ENCODE measurements at places on chromosomes 3 and 15. TPM values are rescaled to one million over a fixed set of nuclear protein-coding genes. Genes with fewer than 3 reads are reported as not detected.

GRCh38 chr3:105527949-105528348, 161.2 kb downstream of the ALCAM start:
- H3K36me3 ChIP-seq = no peaks in the 10 kb centered on the region
- no peaks in the 10 kb centered on the region for H3K27me3 ChIP-seq
- no peak overlapping the region for H3K4me3 ChIP-seq
- H3K27ac ChIP-seq = no peak overlapping the region
- H3K4me1 ChIP-seq = no peaks in the 10 kb centered on the region

- DNase-seq = no peak
- peak overlapping the region; percentile 100 for H3K27ac ChIP-seq
- peaks cover 14% of the 10 kb centered on the region for H3K36me3 ChIP-seq
- no peaks in the 10 kb centered on the region for H3K27me3 ChIP-seq
Measured at GRCh38 chr3:150764566-150764965, 1.6 kb upstream of the SIAH2 start.

DNA sequence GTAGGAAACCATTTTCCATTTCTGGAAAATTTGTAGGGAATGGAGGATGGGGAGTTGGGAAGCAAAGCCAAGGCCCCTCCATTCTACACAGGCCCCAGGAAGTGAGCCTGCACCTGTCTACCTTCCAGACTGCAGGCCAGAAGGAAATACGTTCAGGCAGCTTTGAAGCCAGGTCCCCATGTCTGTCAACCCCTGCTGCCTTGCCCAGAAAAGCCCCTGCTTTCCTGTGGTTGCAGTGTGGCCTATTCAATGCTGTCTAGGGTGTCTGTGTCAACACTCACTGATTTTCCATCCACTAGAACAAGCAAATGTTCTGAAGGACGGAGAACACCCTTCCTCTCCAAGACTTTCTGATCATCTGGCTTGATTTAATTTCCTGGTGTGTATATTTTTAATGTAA, 281.9 kb downstream of the TLE3 start:
- H3K36me3 ChIP-seq = no peaks in the 10 kb centered on the region
- peaks cover 13% of the 10 kb centered on the region for H3K27me3 ChIP-seq
- peaks cover 17% of the 10 kb centered on the region for H3K4me1 ChIP-seq

DNA sequence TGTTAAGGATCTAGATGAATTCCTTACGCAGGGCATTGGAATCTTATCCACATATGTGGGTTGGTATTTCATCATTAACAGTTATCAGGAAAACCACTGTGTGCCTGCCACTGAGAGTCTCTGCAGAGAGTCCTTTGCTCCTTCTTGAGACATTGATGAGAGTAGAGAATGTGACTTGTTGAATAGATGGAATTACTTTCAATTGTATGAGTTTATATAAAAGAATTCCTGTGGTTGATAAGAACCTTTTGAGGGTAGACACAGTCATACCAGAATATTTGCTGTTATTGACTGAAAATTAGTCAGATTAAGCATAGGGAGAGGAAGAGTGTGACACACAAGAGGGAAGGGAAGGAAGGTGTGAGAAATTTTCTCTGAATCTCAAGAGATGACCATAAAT, 30.8 kb downstream of the ARHGEF26 start:
- H3K27me3 ChIP-seq = peaks cover 4% of the 10 kb centered on the region
- H3K27ac ChIP-seq = no peak overlapping the region
- DNase-seq = no peak
- H3K4me1 ChIP-seq = no peaks in the 10 kb centered on the region
- no peaks in the 10 kb centered on the region for H3K36me3 ChIP-seq

GRCh38 chr3:31197941-31198340, 303.5 kb upstream of the GADL1 start:
- no peaks in the 10 kb centered on the region for H3K27me3 ChIP-seq
- H3K4me3 ChIP-seq = no peak overlapping the region
- H3K36me3 ChIP-seq = no peaks in the 10 kb centered on the region
- H3K27ac ChIP-seq = no peak overlapping the region

DNA sequence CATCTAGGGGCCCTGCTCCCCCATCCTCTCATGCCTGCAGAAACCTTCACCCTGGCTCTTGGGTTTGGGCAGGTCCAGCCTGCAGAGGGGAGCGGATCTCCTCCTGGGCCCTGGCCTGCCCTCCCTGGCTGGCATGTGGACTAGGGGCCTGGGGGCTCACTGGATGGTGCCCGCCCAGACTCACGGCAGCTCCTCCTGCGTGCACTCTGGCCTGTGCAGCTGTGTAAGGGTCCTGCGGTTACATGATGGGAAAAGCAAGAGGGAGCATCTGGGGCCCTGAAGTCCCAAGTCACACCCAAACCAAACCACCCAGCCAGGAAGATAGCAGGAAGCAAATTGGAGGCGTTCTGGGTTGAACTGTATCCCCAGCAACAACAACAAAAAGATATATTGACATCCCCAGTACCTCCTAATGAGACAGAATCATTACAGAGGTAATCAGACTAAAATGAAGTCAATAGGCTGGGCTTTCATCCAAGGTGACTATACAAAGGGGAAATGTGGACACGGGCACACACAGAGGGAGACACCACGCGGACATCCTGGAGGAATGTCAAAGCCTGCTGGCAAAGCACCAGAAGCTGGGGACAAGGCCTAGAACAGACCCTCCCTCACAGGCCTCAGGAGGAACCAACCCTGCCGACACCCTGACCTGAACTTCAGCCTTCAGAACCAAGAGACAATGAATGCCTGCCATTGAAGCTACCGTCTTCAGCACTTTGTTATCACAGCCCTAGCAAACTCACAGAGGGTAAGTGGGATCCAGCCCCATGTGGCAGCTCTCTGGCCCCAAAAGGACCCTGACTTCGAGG, 10.4 kb upstream of the CLK3 start:
- H3K36me3 ChIP-seq = no peaks in the 10 kb centered on the region
- no peak overlapping the region for H3K4me3 ChIP-seq
- H3K27me3 ChIP-seq = peaks cover 1% of the 10 kb centered on the region
- H3K27ac ChIP-seq = no peak overlapping the region
- DNase-seq = no peak

DNA sequence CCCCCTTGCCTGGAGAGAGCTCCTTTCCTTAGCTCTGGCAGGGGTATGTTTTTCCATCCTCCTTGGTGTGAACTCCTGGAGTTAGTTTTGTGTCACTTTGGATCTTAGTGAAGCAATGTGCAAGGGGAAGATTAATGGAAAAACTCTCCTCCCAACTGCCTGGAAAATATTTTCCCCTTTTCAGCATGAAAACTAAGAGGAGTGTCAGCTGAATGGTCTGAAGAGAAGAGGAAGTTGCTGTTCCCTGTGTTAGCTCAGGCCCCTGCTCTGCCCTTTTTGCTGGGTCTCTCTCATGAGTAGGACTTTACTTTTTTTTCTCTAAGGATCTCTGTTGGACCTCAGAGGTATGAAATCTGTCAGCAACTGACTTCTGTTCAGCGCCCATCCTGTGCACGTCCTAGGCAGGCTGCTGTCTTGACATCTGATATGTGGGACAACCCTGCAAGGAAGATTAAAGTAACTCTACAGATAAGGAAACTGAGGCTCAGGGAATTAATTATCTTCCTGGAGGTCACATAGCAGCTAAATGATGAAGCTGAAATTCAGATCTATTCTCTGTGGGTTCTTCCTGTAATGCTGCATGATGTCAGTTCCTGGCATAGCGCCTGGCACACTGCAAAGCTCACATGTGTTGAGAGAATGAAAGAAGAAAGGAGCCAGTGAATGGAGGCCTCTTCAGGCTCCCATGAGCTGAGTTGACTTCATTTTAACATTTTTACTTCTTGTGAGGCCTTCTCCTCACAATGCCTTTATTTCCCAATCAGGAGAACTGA, 109.7 kb upstream of the GALNT15 start:
- no peaks in the 10 kb centered on the region for H3K4me1 ChIP-seq
- DNase-seq = no peak
- no peak overlapping the region for H3K27ac ChIP-seq
- no peaks in the 10 kb centered on the region for H3K36me3 ChIP-seq

- peaks cover 63% of the 10 kb centered on the region for H3K27me3 ChIP-seq
- peak overlapping the region; percentile 60 for H3K27ac ChIP-seq
- peaks cover 18% of the 10 kb centered on the region for H3K36me3 ChIP-seq
- peak overlapping the region; percentile 48 for H3K4me3 ChIP-seq
- DNase-seq = no peak
Measured at GRCh38 chr3:147413686-147414389, 4.7 kb downstream of the ZIC1 start.

DNA sequence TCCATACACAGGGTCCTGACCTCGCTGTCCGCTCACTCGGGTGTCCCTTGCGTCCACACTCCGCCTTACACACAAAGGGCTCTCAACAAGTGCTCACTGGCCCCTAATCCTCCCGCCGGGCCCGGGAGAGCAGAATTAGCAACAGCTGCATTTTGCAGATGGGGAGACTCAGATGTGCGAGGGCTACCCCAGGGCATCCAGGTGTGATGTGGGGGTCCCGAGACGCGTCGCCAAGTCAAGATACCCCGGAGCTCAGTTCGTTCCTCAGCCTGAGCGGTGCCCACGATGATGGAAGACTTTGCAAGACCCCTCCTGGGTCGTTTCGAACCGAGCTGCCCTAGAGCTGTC, 14.9 kb upstream of the WNT7A start:
- peaks cover 14% of the 10 kb centered on the region for H3K36me3 ChIP-seq
- H3K4me1 ChIP-seq = peaks cover 38% of the 10 kb centered on the region
- H3K27me3 ChIP-seq = peaks cover 2% of the 10 kb centered on the region
- DNase-seq = no peak

DNA sequence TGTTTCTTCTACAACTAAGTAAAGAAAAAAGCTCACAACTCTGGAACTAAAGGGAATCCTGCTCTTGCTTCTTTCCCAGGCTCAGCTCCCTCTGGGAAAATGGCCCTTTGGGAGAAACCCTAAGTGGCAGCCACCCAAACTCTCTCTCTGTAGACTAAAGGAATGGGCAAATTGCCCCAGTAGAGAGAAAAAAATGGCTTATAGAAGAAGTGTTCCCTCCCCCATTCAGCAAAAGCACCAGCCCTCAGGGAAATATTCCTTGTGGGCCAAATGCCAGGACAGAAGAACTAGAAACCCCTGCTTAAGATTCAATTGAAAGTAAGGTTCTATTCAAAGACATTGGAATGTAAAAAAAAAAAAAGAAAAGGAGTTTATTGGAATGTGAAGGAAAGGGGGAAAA, 603.7 kb upstream of the ALCAM start:
- no peaks in the 10 kb centered on the region for H3K27me3 ChIP-seq
- H3K36me3 ChIP-seq = no peaks in the 10 kb centered on the region
- no peak overlapping the region for H3K4me3 ChIP-seq
- H3K27ac ChIP-seq = no peak overlapping the region
- H3K4me1 ChIP-seq = no peaks in the 10 kb centered on the region

GRCh38 chr3:49756036-49756435, 30.3 kb downstream of the IP6K1 start:
- H3K27ac ChIP-seq = no peak overlapping the region
- H3K36me3 ChIP-seq = no peaks in the 10 kb centered on the region
- H3K4me3 ChIP-seq = no peak overlapping the region
- H3K27me3 ChIP-seq = no peaks in the 10 kb centered on the region
- no peaks in the 10 kb centered on the region for H3K4me1 ChIP-seq

GRCh38 chr15:28264166-28264565, 57.8 kb downstream of the HERC2 start:
- no peak overlapping the region for H3K27ac ChIP-seq
- H3K4me1 ChIP-seq = no peaks in the 10 kb centered on the region
- H3K36me3 ChIP-seq = peaks cover 33% of the 10 kb centered on the region
- DNase-seq = no peak
- no peak overlapping the region for H3K4me3 ChIP-seq

GRCh38 chr3:32751377-32751776, 66.4 kb downstream of the CNOT10 start:
- H3K4me1 ChIP-seq = no peaks in the 10 kb centered on the region
- DNase-seq = no peak
- no peak overlapping the region for H3K4me3 ChIP-seq
- H3K36me3 ChIP-seq = peaks cover 17% of the 10 kb centered on the region
- H3K27ac ChIP-seq = no peak overlapping the region

- peaks cover 7% of the 10 kb centered on the region for H3K27me3 ChIP-seq
- no peak for DNase-seq
- H3K4me3 ChIP-seq = no peak overlapping the region
- H3K4me1 ChIP-seq = peaks cover 5% of the 10 kb centered on the region
- H3K36me3 ChIP-seq = no peaks in the 10 kb centered on the region
Measured at GRCh38 chr3:141828487-141828886, 48.0 kb upstream of the ATP1B3 start.

GRCh38 chr3:44396200-44397171, 57.9 kb downstream of the TCAIM start:
- DNase-seq = no peak
- H3K4me3 ChIP-seq = no peak overlapping the region
- no peak overlapping the region for H3K27ac ChIP-seq
- no peaks in the 10 kb centered on the region for H3K4me1 ChIP-seq
- peaks cover 6% of the 10 kb centered on the region for H3K36me3 ChIP-seq

GRCh38 chr15:84761607-84762131, 13.3 kb downstream of the ZNF592 start:
- H3K4me3 ChIP-seq = no peak overlapping the region
- no peak for DNase-seq
- H3K36me3 ChIP-seq = peaks cover 23% of the 10 kb centered on the region
- H3K27ac ChIP-seq = no peak overlapping the region

GRCh38 chr15:31245756-31246155, 80.9 kb upstream of the KLF13 start:
- peaks cover 20% of the 10 kb centered on the region for H3K4me1 ChIP-seq
- peaks cover 4% of the 10 kb centered on the region for H3K27me3 ChIP-seq
- no peak for DNase-seq
- H3K36me3 ChIP-seq = peaks cover 9% of the 10 kb centered on the region

DNA sequence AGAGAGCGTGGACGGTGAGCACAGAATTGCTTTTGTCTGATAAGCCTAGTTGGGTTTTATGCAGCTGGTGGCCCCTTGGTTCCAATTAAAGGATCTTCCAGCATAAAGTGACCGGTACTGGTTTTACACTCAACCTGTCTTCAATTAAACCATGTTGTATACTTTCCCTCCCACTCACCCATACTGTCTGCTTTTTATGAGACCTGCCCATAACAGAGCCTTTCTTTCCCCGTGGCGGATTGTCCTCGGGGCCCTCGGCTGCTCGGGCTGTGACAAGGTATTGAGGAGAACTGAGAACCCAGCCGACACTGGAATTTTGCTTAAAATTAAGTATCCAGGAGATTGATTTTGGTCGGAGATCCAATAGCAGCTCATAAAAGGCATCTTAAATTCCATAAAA, 98.4 kb downstream of the TMEM266 start:
- no peaks in the 10 kb centered on the region for H3K4me1 ChIP-seq
- no peak for DNase-seq
- no peaks in the 10 kb centered on the region for H3K27me3 ChIP-seq
- no peak overlapping the region for H3K4me3 ChIP-seq
- no peak overlapping the region for H3K27ac ChIP-seq

The TRH gene
- not detected for total RNA-seq

The RBP2 gene
- total RNA-seq = not detected

The ADGRG7 gene
- total RNA-seq = 26.5 TPM

The SEMA3B gene
- 0.52 TPM for total RNA-seq

The PHLDB2 gene
- 2.5 TPM for total RNA-seq

The SCN5A gene
- total RNA-seq = 0.37 TPM

The TCF12 gene
- 70.7 TPM for total RNA-seq

The TNNC1 gene
- total RNA-seq = 2.1 TPM

The FBXO40 gene
- total RNA-seq = not detected

The CDCP1 gene
- 17.7 TPM for total RNA-seq

The PP2D1 gene
- total RNA-seq = not detected

Measured in activated CD8-positive, alpha-beta T cell treated with anti-CD3 and anti-CD28 coated beads, Interleukin-2, amount 10 ng/mL, durations not matched to agents 7 days and 5 days (primary cell).